ENCODE measurements at places on chromosomes 16 and 17.

DNA sequence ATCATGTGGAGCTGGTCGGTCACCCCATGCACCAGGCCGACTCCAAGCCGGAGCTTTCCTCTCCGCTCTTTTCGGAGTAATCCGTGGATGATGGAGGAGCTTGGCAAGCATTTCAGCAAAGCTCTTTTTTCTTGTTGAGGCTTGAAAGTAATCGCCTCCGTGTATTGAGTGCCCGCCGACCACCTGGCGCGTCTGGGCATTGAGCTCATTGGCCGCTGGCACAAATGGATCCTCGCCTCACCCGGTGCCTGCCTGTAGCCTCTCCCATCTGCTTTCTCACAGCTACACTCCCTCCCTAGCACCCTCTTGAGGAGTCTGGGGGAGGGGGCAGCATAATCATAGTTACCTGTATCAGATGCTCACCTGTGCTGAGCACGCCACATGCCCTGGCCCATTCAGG, 148.9 kb downstream of the CMIP start:
- no peak for DNase-seq

GRCh38 chr17:47275245-47275984, 21.8 kb downstream of the ITGB3 start:
- DNase-seq: peak; percentile 72

DNA sequence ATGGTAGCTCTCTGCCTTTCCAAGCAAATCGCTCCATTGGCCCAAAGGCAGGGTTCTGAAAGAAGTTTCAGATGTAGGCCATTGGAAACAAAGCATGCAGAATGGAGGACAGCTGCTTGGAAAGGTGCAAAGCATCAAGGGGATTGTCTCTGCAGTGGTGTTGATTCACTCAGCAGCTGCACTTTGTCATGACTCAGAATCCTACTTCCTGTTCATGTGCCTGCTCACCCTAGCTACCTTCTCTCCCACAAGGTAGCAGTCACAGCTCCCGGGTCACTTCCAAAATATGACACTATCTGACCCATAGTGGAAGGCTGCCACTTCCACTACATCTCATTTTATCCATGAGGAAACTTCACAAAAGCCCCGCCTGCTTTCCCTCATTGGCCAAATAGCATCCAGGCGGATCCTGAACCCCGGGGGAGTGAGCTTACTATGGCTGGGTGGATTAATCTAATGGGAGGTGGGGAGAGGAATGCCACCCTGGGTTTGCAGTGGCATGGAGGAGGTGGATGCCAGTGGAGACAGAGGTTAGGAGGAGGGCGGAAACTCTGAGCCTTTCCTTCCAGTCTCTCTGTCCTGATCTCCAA, 74.7 kb upstream of the NKD1 start:
- DNase-seq: peak; percentile 27

GRCh38 chr17:77354670-77355455, 214.1 kb downstream of the SEC14L1 start:
- DNase-seq: peak; percentile 96

GRCh38 chr16:27408012-27408601, 6.1 kb downstream of the IL21R start:
- peak; percentile 51 for DNase-seq

GRCh38 chr16:14955546-14956231, 18.4 kb downstream of the NPIPA1 start:
- DNase-seq: no peak

- DNase-seq: no peak
These were observed 2.7 kb downstream of the MAPT start for GRCh38 chr17:45896803-45897693.

DNA sequence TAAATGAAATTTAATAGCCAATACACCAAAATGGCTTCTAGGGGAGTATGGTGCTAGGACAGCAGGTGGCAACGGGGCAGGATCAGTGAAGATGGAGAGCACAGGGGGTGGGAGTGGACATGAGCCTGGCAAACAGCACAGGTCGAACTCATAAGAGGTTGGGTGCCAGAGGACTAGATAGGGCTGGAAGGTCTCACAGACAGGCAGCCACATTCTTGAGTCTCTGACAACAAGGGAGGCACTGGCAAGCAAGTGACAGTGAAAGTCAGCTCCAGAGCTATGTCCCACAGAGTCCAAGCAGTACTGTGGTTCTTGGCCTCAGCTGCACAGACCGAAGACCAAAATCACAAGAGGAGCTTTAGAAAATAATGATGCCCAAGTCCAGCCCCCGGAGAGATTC, 61.2 kb downstream of the USP31 start:
- no peak for DNase-seq

- DNase-seq: no peak
These were observed 401.0 kb downstream of the PMP22 start for GRCh38 chr17:14864127-14864526.

- DNase-seq: no peak
These were observed 21.0 kb upstream of the RBFOX3 start for GRCh38 chr17:79631640-79632431.

DNA sequence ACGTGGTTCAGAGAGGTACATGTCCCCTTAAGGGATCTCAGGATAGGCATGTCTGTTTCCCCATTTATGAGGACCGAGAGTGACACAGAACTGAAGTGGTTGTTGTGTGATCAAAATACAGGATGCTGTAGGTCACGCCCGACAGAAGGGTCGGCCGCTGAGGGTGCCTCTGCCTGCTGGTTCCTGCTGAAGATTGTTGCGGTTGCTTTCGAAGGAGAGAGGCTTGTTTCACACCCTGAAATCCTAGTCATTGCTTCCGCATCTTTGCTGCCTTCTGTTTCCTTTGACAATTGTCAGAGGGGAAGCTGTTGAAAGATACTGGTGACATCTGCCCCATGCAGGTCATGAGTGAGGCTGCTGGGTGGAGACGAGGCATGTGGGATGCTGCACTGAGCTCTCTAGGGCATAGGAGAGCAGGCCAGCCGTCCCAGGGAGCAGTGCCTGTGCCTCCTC, 3.8 kb upstream of the NAT9 start:
- no peak for DNase-seq

- peak; percentile 1 for DNase-seq
These were observed 871.6 kb upstream of the GOT2 start for GRCh38 chr16:59605706-59606105.

GRCh38 chr17:70049801-70050591, 25.0 kb upstream of the KCNJ16 start:
- DNase-seq: no peak

- DNase-seq: no peak
These were observed 8.7 kb downstream of the CACNG5 start for GRCh38 chr17:66843627-66844026.

DNA sequence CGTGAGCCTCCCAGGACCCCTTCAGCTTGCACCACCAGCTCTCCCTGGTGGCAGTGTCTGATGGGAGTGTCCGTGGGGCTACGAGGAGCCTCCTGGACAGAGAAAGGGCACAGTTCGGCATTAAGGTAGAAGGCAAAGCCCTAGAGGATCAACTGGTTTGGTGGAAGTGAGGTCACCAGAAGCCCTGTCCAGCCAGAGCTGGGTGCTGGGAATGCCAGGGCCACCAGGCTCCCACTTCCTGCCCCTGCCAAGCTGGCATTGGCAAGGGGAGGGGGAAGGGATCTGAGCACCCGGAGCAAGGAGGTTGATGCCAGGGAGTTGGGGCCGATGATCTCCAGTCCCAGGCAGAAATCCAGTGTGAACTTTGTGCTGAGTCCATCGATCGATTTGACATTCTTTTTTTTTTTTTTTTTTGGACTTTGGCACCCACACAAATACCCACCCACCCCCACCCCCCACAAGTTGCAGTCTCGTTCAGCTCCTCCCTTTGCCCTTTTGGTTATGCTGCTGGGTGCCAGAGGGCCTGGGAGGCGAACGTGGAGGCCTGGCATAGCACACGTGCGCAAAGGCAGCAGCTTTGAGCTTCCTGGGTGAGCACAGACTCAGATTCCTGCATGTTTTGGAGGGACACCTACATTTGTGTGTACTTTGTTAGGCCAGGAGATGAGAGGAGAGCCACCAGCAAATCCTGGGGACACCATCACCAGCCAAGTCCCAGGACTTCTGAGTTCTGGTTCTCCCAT, 2.1 kb downstream of the NHERF1 start:
- no peak for DNase-seq

GRCh38 chr17:41678907-41679739, 9.6 kb upstream of the EIF1 start:
- DNase-seq: peak; percentile 60

- DNase-seq: peak; percentile 74
These were observed 2.5 kb downstream of the KRT32 start for GRCh38 chr17:41464682-41465081.

DNA sequence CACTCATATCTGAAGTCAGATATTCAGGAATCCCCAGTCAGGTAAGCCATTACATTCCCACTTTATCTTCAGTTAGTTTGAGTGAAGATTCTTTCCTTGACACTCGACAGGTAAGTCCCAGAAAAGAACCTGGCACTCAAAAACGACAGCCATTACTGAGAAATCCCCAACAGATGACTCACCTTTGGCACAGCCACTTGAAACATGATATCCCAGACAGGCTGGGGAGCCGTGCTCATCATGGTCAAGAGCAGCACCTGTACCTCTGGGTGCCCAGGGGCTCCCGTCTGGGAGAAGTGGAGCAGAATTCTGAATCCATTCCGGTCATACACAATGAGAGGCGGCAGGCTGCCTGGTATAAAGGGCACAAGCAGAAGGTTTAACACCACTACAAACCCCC, 16.8 kb upstream of the COG7 start:
- DNase-seq: peak; percentile 22

DNA sequence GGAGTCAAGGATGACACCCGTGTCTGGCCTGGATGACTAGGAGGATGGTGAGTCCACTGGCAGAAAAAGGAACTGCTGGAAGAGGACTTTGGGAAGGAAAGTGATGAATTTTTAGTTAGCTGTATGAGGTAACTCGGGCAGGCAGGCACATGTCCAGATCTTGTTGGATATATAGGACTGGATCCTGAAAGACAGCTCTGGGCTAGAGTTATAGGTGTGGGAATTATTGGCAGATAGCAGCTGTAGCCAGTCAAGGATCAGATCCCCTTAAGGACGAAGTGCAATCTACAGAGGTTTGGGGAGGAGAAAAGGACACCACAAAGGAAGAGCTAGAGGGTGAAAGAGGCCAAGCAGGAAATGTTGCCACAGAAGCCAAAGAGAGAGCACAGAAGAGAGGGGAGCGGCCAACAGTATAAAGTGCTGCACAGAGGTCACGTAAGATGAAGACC, 10.1 kb downstream of the CYB5D1 start:
- no peak for DNase-seq

GRCh38 chr17:69314246-69315065, 12.5 kb downstream of the ABCA5 start:
- no peak for DNase-seq

DNA sequence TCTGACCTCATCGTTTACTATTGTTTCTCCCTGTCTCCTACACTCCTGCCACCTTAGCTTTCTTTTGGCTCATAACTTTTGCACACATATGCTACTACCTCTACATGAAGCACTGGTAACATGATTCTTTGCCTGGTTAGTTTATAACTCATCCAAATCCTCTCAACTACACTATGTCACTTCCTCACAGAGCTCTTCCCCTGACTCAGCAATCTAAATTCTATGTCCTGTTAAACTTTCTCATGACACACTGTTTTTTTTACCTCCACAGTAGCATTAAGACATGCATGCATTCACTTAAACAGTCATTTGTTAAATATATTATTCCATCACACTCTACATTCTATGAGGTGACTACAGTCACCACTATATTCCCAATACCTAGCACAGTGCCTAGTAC, 19.7 kb downstream of the APPBP2 start:
- peak; percentile 74 for DNase-seq

- DNase-seq: no peak
These were observed 541.9 kb upstream of the CDH11 start for GRCh38 chr16:65663774-65664173.

GRCh38 chr16:11712122-11712521, 30.5 kb downstream of the TXNDC11 start:
- no peak for DNase-seq

DNA sequence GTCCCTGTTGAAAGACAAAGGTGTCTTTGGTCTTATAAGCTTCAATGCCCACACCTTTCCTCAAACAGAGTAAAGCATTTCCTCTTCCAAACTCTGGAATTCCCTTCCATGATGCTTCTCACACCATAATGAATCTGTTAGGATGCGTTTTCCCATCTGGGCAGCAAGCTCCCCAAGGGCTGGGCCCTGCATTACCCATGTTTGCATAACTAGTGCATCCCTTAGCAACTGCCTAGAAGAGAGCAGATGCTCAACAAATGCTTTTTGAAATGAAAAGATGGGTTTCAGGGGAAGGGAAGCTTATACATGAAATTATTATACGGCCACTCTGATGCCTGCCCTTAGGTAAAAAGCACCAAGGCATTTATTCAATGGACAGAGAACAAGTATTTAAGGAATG, 124.5 kb upstream of the CCL2 start:
- no peak for DNase-seq

- no peak for DNase-seq
These were observed 217.4 kb upstream of the TNRC6C start for GRCh38 chr17:77741109-77741508.

- no peak for DNase-seq
These were observed 98.6 kb downstream of the GNAO1 start for GRCh38 chr16:56289862-56290261.

DNA sequence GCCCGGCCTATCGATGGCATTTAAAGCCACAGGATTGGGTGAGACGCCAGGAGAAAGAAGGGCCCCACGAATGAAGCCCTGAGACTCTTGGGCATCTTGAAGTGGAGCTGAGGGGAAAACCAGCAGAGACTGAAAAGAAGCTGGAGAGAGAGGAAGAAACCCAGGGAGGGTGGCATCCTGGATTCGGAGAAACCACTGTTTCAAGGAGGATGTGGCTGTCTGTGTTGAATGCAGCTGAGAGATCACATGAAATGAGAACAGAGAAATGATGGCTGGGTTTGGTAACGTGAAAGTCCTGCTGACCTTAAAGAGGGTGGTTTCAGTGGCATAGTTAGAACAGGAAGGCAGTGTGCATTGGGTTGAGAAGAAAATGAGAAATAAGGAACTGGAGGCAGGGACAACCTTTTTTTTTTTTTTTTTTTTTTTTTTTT, 3.8 kb downstream of the TNFSF12 start:
- DNase-seq: no peak

- peak; percentile 10 for DNase-seq
These were observed 179.6 kb upstream of the TNRC6C start for GRCh38 chr17:77778636-77779489.

DNA sequence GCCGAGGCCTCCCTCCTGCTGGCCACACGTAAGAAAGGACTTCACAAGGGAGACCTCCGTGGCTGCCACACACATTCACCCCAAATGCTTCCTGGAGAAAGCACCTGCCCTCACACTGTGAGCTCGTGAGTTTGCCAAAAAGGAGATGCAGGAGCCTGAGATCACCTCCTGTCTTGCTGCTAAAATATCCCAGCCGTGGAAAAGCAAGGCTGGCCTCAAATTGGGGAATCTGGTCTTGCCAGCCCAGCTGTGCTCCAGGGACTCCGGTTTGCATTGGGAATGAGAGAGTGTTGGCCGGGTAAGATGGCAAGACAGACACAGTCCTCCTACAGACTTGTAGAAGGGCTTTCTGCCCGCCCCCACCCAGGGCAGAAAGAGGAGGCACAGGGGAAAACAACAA, 13.8 kb downstream of the RBFOX3 start:
- no peak for DNase-seq
